Upper lobe of right lung (tissue), 1 donor: ENCODE measurements at places on chromosomes 7 and 10. TPM values are rescaled to one million over a fixed set of nuclear protein-coding genes. Genes with fewer than 3 reads are reported as not detected.

- H3K36me3 ChIP-seq, result no peaks in the 10 kb centered on the region
- H3K27ac ChIP-seq, result no peak overlapping the region
- DNase-seq, result no peak
Measured at GRCh38 chr7:74215921-74216320, 6.1 kb downstream of the LAT2 start.

DNA sequence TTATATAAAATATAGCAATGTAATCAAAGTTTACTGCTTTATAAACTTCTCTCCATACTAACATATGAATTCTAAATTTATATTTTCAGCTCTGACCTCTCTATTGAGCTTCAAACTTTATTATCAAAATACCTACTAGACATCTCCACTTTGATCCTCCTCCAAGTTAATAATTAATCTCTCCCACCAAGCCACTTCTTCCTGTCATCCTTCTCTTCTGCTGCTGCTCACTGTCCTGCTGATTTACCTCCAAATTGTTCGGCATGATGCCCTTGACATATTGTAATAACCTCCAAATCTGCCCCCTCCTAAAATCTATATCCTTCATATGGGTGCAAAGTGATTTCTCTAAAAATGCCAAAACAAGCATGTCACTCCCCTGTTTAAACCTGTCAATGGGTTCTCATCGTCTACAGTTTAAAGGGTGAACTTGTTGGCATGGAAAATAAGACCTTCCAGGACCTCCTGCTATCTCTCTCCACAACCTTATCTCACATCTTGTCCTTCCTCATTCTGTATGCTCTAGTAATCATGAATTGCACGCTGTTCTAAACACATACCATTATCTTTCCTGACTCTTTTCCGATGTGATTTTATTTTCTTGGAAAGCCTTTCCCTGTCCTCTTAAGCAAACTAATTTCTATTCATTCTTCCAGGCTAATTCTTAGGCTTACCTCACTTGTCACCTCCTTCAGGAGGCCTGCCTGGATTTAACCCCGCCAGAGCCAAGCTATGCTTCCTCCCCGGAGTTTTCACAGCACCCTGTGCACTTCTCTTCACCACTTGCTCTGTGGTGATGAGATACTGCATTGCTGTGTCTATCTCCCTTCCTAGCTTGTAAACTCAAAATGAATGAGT lies 52.1 kb upstream of the STK17A start:
- no peak overlapping the region for H3K4me3 ChIP-seq
- no peaks in the 10 kb centered on the region for H3K4me1 ChIP-seq
- DNase-seq, result no peak

GRCh38 chr7:21355406-21355874 lies 72.4 kb upstream of the SP4 start:
- no peak overlapping the region for H3K27ac ChIP-seq
- peaks cover 12% of the 10 kb centered on the region for H3K4me1 ChIP-seq
- H3K27me3 ChIP-seq, result no peaks in the 10 kb centered on the region
- no peak overlapping the region for H3K4me3 ChIP-seq

DNA sequence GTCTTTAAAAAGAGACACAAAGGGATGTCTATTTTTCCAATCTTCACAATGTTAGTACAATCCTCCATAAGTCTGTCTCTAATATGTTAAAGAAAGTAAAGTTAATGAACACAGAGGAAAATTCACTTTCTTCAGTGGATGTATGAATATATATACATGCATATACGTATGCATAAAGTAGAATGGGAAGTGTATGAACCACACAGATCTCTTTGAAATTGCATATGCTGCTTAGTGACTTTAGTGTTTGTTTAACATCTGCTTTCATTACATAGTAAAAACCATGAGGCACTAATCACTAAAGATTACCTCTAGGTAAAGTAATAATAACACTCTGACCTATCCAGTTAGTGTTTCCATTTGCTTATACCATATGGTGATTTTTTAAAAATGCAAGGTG lies 451.2 kb downstream of the SEMA3D start:
- H3K4me1 ChIP-seq, result no peaks in the 10 kb centered on the region
- no peak overlapping the region for H3K27ac ChIP-seq
- H3K27me3 ChIP-seq, result no peaks in the 10 kb centered on the region
- H3K4me3 ChIP-seq, result no peak overlapping the region
- no peaks in the 10 kb centered on the region for H3K36me3 ChIP-seq

DNA sequence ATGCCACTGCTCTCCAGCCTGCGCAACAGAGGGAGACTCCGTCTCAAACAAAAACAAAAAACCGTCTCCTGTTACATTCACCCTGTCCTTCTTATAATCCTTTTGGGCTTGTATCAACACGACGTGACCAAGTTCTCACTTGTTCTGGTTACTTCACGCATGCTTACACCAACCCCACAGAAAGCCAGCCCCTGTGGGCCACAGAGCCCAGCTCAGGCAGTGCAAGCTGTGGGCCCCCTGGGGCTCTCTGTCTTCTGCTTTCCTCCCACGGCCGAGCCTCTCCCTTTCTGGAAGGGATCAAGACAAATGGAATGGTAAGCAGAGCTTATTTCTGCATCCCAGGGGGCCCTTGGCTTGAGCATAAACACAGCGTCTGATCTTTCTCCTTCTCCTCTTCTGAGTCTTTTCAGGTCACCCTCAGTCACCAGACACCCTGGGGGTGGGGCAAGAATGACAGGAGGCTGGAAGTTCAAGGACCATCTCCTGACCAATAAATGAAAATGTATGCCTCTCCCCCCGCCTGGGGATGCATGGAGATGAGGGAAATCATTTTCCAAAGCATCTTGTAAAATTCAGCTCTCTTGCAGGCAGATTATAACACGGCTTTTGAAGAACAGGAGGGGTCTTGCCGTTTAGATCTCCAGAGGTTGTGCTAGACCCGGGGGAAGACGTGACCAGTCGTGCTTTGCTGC lies 19.0 kb upstream of the TRIM56 start:
- no peak for DNase-seq
- no peak overlapping the region for H3K27ac ChIP-seq
- no peaks in the 10 kb centered on the region for H3K36me3 ChIP-seq
- H3K4me3 ChIP-seq, result no peak overlapping the region
- H3K4me1 ChIP-seq, result no peaks in the 10 kb centered on the region

GRCh38 chr10:126731610-126731990 lies 61.1 kb upstream of the C10orf90 start:
- no peaks in the 10 kb centered on the region for H3K36me3 ChIP-seq
- H3K27ac ChIP-seq, result no peak overlapping the region
- no peak for DNase-seq
- H3K4me3 ChIP-seq, result no peak overlapping the region
- H3K27me3 ChIP-seq, result no peaks in the 10 kb centered on the region

- no peak overlapping the region for H3K4me3 ChIP-seq
- H3K36me3 ChIP-seq, result no peaks in the 10 kb centered on the region
- H3K27ac ChIP-seq, result peak overlapping the region; percentile 20
- DNase-seq, result no peak
Measured at GRCh38 chr7:150556521-150557138, 10.6 kb upstream of the GIMAP4 start.

- H3K27me3 ChIP-seq, result no peaks in the 10 kb centered on the region
- H3K4me3 ChIP-seq, result no peak overlapping the region
- peak overlapping the region; percentile 42 for H3K27ac ChIP-seq
- no peaks in the 10 kb centered on the region for H3K36me3 ChIP-seq
- peak; percentile 69 for DNase-seq
- no peaks in the 10 kb centered on the region for H3K4me1 ChIP-seq
Measured at GRCh38 chr7:24328050-24328449, 44.1 kb downstream of the NPY start.

- no peak overlapping the region for H3K4me3 ChIP-seq
- H3K36me3 ChIP-seq, result no peaks in the 10 kb centered on the region
- H3K27me3 ChIP-seq, result no peaks in the 10 kb centered on the region
- no peak overlapping the region for H3K27ac ChIP-seq
- no peaks in the 10 kb centered on the region for H3K4me1 ChIP-seq
- DNase-seq, result no peak
Measured at GRCh38 chr7:131341690-131342089, 14.0 kb downstream of the MKLN1 start.

GRCh38 chr10:58326967-58327381 lies 7.8 kb upstream of the UBE2D1 start:
- H3K4me1 ChIP-seq, result no peaks in the 10 kb centered on the region
- no peaks in the 10 kb centered on the region for H3K36me3 ChIP-seq
- no peaks in the 10 kb centered on the region for H3K27me3 ChIP-seq

- H3K4me3 ChIP-seq, result no peak overlapping the region
- no peaks in the 10 kb centered on the region for H3K36me3 ChIP-seq
- H3K27ac ChIP-seq, result no peak overlapping the region
- peak; percentile 90 for DNase-seq
- no peaks in the 10 kb centered on the region for H3K27me3 ChIP-seq
- H3K4me1 ChIP-seq, result no peaks in the 10 kb centered on the region
Measured at GRCh38 chr7:33895025-33895804, 10.1 kb upstream of the BMPER start.

GRCh38 chr10:88906921-88907320 lies 26.9 kb downstream of the STAMBPL1 start:
- H3K4me1 ChIP-seq, result peaks cover 1% of the 10 kb centered on the region
- H3K36me3 ChIP-seq, result peaks cover 5% of the 10 kb centered on the region
- H3K4me3 ChIP-seq, result no peak overlapping the region

DNA sequence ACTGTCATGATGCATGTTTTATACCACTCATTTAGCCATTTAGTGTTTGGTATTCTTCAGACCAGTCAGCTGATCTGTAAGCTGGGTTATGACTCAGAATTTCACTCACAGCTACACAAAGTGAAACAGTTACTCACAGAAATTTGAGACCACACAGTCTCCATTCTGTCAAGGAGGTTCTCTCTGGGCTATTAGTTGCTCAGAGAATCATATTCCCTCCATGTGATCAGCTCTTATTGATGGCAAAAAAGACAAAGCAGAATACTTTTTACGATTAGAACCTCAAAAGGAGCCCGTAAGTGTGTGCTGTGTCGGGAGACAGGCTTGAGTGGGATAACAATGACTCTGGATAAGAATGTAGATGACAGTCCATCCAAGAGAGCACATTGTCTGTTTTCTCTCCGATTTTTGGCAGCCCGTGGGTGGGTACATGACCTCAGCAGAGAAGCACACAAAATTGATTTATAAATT lies 277.6 kb upstream of the SORCS1 start:
- DNase-seq, result no peak
- no peaks in the 10 kb centered on the region for H3K27me3 ChIP-seq
- H3K36me3 ChIP-seq, result no peaks in the 10 kb centered on the region
- H3K4me1 ChIP-seq, result no peaks in the 10 kb centered on the region

GRCh38 chr10:68666280-68666760 lies 54.7 kb upstream of the CCAR1 start:
- H3K4me1 ChIP-seq, result no peaks in the 10 kb centered on the region
- no peak overlapping the region for H3K4me3 ChIP-seq
- no peaks in the 10 kb centered on the region for H3K36me3 ChIP-seq
- H3K27ac ChIP-seq, result no peak overlapping the region

GRCh38 chr7:157444011-157444842 lies 107.4 kb downstream of the DNAJB6 start:
- H3K4me1 ChIP-seq, result no peaks in the 10 kb centered on the region
- no peaks in the 10 kb centered on the region for H3K27me3 ChIP-seq
- no peak overlapping the region for H3K4me3 ChIP-seq
- DNase-seq, result peak; percentile 46

DNA sequence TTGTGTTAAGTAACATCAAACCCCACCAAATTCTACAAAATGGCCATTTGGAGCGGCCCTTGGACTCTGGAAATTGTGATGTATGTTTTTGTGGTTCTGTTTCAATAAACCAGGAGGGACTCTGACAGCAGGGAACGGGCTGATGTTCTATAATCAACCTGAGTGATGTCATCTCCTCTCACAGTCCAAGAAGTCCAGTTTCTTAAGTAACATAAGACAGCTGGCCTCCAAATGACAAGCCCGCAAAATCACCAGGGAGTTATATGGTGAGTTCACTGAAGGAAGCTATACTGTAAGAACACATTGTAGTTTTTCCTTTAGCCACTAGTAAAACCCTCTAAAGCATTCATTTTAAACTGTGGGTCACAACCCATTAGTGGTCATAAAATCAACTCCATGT lies 34.0 kb downstream of the GOT1 start:
- no peak overlapping the region for H3K4me3 ChIP-seq
- peaks cover 51% of the 10 kb centered on the region for H3K36me3 ChIP-seq
- H3K27ac ChIP-seq, result no peak overlapping the region
- H3K4me1 ChIP-seq, result peaks cover 4% of the 10 kb centered on the region

DNA sequence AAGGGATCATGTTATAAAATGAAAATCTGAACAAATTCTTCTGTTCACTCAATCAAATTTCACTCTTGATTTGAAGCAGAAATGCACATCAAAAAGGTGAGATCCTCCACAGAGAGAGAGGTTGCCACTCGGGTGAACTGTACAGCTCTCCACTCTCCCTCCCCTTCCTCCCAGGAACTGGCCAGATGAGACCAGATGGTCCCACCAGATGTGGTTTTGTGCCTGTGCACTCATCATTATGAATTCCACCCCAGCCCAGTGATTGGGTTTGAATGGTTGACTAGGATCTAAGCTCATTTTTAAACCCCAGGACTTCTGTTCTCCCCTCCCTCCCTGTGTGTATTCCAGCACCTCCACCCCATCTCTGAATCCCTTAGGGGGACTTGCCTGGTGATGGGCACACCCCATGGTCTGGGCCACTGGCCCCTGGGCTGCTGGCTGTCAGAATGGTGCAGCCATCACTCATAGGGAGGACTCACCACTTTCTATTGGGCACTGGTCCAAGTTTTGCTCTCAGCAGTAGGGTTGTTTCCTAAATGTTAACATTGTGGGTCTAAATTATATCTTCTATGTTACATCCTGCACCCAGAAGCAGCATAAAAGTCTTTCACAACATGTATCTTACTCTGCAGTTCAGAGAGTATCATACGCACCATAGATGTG lies 393.1 kb downstream of the TNS3 start:
- H3K4me1 ChIP-seq, result no peaks in the 10 kb centered on the region
- H3K27me3 ChIP-seq, result no peaks in the 10 kb centered on the region
- no peaks in the 10 kb centered on the region for H3K36me3 ChIP-seq
- H3K4me3 ChIP-seq, result no peak overlapping the region
- DNase-seq, result no peak
- no peak overlapping the region for H3K27ac ChIP-seq

- DNase-seq, result peak; percentile 9
- no peaks in the 10 kb centered on the region for H3K36me3 ChIP-seq
- H3K27me3 ChIP-seq, result no peaks in the 10 kb centered on the region
- H3K27ac ChIP-seq, result no peak overlapping the region
- H3K4me3 ChIP-seq, result no peak overlapping the region
Measured at GRCh38 chr7:132466367-132466766, 109.9 kb downstream of the PLXNA4 start.

DNA sequence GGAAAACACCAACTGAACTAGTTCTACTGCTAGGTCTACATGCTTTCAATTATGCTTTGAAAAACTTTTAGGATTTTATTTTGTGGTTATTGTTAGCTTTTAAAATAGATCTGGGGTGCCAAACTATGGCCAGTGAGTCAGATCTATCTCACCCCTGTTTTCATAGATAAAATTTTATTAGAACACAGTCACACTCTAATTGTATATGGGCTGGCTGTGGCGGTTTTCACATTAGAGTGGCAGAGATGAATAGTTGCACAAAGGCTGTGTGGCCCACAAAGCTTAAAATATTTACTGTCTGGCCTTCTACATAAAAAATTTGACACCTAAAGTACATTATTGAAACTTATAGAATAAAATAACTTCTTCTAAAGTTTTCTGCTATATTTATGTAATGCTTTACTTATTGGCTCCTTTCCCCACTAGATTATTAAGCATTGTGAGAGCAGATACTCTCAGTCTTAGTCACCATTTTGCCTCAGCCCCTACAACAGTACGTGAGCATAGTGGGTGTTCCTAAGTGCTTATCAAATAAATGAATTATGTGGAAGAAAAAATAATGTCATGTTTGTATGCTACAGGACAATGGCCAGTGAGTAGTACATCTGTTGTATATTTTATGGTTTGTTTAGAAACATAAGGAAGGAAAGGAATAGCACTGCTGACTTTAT lies 5.4 kb upstream of the SUV39H2 start:
- no peak overlapping the region for H3K4me3 ChIP-seq
- no peaks in the 10 kb centered on the region for H3K27me3 ChIP-seq
- no peak overlapping the region for H3K27ac ChIP-seq
- H3K36me3 ChIP-seq, result peaks cover 22% of the 10 kb centered on the region

ZDHHC6 gene
- total RNA-seq, result 34.9 TPM

IL6 gene
- total RNA-seq, result 6.5 TPM

CCDC6 gene
- total RNA-seq, result 55.7 TPM

CYP2C19 gene
- total RNA-seq, result not detected

HOGA1 gene
- 2.3 TPM for total RNA-seq
